ENCODE measurements at places on chromosomes 5 and 9. TPM values are rescaled to one million over a fixed set of nuclear protein-coding genes. Genes with fewer than 3 reads are reported as not detected.

The IL3 gene
- not detected for total RNA-seq

The MUSK gene
- 5.3 TPM for total RNA-seq

The ZBTB26 gene
- 4.3 TPM for total RNA-seq

The NDOR1 gene
- total RNA-seq: 0.72 TPM

The COL5A1 gene
- 1,367 TPM for total RNA-seq

The GCNT4 gene
- 15.2 TPM for total RNA-seq

DNA sequence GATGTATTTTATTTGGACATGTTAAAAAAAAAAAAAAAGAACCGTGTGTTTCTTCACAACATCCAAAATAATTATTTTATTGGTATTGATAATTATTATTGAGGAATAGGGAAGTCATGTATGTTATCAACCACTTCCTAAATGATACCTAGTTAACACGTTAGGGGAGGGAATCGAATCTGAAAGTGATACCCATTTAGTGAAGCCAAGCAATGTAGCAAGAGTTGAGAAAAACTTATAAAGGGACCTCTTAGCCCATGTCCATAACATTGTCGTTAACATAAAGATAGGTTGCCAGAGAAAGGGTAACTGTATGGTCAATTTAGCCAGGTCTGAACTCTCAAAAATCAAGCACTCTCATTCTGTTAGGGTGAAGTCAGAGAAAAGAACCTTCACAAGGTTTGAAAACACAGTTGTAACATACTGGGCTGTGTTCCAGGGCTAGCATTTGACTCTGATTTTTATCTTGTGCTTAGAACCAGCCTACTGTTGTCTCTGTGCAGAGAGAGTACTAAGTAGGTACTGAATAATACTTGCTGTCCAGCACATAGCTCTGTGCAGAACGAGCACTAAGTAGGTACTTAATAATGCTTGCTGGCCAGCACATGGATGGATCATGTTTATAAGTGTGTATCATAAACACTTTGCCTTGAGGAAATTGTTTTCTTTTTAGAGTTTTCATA, 60.4 kb downstream of the GHR start:
- no peak for DNase-seq

GRCh38 chr5:77491783-77492652, at the start of gene WDR41:
WDR41 (minus strand) TSS chr5:77492316; CDS start chr5:77492220, 96 bp downstream.
- peak; percentile 99 for DNase-seq

DNA sequence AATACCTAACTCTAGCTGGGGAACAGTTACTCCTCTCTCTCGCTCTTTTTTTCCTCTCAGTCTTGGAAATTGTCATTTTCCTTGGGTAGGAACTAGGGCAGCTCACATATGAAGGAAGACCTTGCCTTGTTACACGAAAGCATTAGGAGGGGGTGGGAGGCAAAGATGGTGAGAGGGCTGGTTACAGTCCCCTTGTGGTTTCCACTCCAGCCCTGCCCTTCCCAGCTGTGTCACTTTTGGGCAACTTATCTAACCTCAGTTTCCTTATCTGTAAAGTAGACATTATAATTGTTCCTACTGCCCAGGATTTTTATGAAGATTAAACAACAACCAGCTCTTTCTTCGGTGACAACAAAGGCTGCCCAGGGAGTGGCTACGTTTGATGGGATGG, 196.2 kb upstream of the CLINT1 start:
- no peak for DNase-seq

- DNase-seq: peak; percentile 41
These were observed 1375.0 kb upstream of the NUDT12 start for GRCh38 chr5:104937598-104937997.

DNA sequence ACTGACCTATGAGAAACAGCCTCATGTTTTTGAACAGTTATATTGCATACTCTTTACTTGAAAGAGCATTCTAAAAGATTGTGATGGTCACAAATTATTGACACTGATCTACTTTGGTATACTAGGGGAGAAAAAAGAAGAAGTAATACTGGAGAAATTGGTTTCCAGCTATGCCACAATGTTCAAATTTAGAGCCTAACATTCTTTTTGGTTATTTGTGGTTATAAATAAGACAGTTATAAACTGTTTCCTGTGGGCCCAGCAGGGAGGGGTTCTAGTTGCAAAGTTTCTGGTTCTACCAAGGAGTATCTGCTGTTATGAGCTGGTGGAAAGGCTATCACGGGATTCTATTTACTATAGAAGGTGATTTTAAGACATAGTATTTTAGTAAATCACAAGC, 4.8 kb downstream of the CWC27 start:
- DNase-seq: no peak

DNA sequence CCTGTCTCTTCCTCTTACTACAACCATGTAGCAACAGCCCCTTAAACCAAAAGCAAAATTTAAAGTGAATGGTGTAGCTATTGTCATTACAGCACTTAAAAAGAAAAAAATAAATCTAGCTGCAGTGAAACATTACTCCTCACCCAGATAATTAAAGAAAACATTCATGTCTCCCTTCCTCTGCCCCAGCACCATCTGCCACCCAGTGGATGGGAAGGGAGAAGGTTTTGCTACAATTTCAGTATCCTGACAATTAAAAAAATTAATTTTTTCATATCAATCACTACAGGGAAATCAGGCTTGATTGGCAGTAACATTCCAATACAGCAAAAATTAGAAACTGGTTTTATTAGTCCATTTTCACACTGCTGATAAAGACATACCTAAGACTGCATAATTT, 147.4 kb upstream of the PUM3 start:
- no peak for DNase-seq

GRCh38 chr5:102889033-102889432, 133.9 kb downstream of the PAM start:
- DNase-seq: no peak

DNA sequence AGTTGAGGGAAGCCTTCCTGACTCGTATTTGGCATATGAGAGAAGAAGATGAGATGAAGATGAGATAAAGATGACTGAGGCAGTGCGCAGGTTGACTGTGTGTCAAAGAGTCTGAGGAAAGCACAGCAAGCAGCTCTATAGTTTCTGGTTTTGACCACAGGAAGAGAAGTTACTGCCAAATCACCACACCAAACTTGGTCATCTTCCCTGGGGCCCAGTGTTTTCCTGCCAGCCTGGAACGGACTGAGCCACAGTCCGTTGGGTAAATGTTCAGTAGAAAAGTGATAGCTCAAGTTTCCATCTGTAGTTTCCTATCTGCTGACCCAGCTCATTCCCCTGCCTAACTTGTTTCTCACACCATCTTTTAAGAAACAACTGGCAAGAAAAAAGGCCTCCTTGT, 80.7 kb upstream of the ADAMTS19 start:
- DNase-seq: no peak

GRCh38 chr5:94618029-94618492, 343 bp downstream of the KIAA0825 start:
- DNase-seq: peak; percentile 77

DNA sequence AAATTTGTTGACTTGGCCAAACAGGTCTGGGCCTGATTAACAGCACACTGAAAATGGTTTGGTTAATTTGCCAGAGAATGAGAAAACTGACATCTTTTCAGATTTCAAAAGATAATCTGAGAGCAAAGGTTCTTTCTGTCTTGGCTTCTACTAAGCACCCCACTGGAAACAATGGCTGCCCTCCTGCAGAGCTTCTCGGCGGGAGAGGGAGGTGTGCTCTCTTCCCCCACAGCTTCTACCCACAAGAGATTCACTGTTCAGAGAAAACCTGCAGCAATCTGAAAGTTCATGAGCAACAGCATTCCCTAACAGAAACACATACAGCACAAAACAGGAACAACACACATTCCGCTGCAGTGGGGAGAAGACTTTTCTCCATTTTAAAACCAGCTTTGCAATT, 3.0 kb downstream of the DNAH5 start:
- DNase-seq: no peak

DNA sequence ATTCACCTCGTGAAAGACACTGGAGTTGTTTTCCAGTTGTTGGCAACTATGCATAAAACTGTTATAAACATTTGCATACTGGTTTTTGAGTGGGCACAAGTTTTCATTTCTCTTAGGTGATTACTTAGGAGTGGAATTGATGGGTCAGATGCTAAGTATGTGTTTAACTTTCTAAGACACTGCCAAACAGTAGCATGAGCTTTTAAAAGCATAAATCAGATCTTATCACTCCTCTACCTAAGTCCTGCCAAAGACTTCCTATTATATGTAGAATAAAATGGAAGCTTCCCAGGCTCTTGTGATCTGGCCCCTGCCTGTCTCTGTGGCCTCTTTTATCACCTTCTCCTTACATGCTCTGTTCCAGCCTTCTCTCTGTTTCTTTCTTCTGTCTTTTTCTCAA, 72.6 kb downstream of the SH3RF2 start:
- no peak for DNase-seq

DNA sequence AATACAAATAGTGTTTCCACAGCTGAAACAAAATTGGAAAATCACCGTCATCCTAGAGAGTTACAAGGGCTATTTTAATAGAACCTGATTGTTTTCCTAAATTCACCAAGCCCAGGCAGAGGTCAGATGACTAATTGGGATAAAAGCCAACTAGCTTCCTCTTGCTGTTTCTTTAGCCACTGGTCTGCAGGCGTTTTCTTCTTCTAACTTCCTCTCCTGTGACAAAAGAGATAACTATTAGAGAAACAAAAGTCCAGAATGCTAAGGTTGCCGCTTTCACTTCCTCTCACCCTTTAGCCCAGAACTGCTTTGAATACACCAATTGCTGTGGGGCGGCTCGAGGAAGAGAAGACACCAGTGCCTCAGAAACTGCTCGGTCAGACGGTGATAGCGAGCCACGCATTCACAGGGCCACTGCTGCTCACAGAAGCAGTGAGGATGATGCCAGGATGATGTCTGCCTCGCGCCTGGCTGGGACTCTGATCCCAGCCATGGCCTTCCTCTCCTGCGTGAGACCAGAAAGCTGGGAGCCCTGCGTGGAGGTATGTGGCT, at the start of gene TLR4:
TSS of gene TLR4 (plus strand) at position 380 of the 552 bp plus-strand sequence. CDS start at position 450, 70 bp downstream.
- peak; percentile 71 for DNase-seq

GRCh38 chr5:52956014-52956413, 33.1 kb upstream of the ITGA2 start:
- DNase-seq: no peak

DNA sequence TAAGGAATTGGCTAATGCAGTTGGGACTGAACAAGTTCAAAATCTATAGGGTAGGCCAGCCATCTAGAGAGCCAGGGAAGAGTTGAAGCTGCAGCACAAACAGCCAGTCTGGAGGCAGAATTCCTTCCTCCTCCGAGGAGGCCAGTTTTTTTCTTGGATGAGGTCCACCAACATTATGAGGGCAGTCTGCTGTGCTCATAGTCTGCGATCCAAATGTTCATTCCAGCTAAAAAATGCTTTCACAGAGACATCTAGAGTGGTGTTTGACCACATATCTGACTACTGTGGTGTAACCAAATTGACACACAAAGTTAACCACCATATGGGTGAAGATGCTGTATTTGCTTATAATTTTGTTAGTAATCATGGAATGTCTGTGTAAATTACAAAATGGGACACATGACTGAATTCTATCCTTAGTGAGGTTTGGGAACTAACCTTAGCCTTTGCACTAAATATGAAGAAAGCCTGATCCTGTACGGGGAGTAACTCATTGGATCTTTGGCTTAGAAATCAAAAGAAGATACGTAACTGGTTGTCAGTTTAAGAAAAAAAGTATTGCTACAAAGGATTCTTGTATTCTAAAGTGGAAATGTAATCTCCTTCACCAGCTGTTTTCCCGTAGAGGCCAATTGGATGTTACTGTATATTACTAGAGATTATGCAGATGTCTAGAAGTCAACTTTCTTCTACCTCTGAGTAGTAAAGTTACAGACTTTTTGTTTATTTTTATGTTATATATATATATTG, 70.6 kb downstream of the SPIN1 start:
- DNase-seq: peak; percentile 71

GRCh38 chr9:92100237-92100911, 14.8 kb downstream of the SPTLC1 start:
- no peak for DNase-seq

DNA sequence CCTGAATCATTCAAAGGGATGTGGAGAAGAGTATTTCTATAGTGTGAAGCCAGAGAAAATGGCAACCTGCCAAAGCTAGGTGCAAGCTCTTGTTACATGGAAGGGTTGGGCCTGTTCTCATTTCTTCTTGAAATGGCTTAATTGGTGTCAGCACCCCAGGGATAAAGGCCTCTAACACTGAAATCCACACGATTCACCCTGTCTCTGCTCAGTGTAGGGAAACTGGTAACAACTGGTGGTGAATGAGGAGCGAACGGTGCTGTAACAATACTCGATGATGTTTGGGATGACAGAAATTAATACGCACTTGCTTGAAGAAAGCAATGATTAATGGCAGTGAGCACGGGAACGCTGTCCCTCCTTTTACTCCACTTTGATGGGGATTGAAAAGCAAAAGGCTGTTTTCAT, 16.2 kb downstream of the PBX3 start:
- peak; percentile 24 for DNase-seq

DNA sequence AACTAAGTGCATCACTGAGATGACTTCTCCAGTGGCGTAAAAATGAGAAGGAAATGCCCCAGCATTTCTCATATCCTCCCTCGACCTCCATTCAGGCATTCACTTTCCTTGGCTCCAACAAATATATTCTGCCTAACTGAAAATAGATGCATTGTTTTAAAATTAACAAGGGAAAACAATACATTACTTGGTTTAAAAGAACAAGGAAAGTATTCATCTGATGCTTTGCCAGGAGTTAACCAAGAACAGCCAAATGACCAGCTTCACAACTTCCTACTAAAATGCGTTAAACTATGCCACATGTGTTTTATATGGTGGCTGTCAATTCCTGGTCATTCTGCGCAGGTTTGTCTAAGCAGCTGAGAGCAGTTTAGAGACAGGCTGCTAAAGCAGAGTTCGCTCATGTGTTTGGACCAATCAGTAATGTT, 121.4 kb downstream of the GNAQ start:
- DNase-seq: no peak

DNA sequence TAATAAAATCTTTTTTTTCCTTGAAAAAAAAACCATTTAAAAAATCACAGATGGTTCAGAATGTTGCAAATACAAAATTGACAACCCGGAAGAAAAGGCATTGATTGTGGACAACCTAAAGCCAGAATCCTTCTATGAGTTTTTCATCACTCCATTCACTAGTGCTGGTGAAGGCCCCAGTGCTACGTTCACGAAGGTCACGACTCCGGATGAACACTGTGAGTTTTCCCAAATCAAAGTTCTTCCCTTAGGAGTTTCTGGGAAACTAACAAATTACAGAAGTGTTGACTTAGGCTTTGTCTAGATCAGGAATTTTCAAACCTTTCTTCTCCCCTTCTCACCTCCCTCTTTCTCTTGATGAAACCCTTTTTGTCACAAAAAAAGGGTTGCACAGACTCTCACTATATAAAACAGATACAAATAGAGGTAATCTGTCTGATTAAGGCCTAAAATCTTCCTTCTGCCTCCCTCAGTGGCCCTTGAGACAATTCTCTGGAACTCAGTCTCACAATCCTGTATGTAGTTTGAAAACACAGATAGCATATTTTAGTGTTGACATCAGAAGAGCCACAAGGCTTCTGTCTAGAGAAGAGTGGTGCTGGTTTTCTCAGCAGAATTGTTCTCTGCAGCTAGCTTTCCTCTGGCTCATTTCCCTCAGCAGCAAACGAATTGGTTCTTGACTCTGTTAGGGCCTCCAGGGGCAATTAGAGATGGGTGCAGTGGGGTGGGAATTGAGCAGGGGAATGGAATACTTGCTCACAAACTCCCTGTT, 79.5 kb downstream of the OSMR start:
- DNase-seq: peak; percentile 78

GRCh38 chr9:134158753-134159392, 5.5 kb downstream of the RNU6ATAC start:
- no peak for DNase-seq

- no peak for DNase-seq
These were observed 6.0 kb downstream of the IPO11 start for GRCh38 chr5:62418462-62419076.

GRCh38 chr9:14037331-14037730, 276.6 kb downstream of the NFIB start:
- no peak for DNase-seq
